ENCODE measurements at places on chromosomes 12 and 14.

DNA sequence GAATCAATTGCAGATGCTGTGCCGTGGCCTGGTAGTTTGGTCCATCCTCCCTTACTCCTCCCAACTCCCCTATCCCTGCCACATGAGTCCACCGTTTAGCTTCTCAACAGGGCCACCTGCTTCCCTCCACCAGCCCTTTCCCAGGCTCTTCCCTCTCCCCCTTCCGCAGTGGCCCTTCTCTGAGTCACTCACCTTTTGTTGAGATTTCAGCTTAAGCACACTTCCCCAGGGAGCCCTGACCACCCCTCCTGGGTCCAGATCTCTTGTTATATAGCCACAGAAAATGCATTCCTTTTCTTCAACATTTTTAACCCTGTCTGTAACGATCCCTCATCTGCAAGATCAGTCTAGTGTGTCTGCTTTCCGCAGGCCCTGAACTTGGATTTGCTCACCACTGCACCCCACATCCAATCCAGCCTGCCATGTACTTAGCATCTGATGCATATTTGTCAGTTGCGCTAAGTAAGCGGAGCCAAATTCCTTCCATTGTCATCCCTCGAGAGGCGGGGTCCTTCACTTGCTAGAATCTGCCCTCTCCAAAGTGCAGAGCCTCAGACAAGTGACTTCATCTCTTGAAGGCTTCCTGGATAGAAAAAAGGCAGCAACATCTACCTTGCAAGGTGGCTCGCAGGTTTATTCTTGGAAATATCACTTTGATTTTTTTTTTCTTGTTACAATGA, 41.1 kb downstream of the TMEM63C start:
- DNase-seq = no peak

GRCh38 chr12:120822832-120823503, 81.2 kb downstream of the SPPL3 start:
- no peak for DNase-seq

- DNase-seq = no peak
These were observed 458.7 kb downstream of the TMTC2 start for GRCh38 chr12:83145325-83145840.

DNA sequence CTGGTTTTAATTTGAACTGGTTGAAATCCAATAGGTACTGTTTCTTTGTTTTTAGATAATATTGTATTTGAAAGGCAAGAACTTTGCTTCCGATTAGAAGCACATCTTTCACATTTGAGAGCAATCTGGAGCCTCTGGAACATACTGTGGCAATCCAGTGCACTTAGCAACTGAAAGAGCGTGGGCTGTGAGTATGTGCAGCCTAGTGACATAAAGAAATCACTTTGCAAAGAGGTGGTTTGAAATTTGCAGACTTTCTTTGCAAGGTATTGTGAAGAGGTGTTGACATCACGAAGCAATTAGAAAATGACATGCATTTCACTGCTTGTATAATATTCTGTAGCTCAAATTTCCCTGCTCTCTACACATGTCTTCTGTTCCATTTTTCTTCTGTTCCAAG, 23.5 kb upstream of the CFAP54 start:
- no peak for DNase-seq

- DNase-seq = no peak
These were observed 18.3 kb upstream of the PDE3A start for GRCh38 chr12:20350026-20350425.

DNA sequence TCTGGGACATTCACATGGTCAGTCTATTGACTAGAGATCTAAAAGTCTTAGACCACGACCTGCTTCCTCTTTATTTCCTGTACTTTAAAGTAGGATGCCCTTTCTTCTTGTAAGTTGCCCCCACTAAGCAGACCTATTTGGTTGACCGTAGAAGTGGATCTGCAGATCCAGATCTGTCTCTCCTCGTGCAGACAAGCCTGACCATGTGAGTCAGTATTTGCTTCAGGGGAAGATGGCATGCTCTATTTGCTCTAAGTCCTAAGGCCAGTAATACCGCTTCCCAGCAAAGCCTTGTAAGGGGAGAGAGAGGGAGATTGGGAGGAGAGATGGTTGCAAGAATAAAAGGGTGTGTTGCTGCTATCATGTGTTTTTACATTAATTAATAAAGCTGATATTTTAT, 46.8 kb downstream of the KCNC2 start:
- no peak for DNase-seq

DNA sequence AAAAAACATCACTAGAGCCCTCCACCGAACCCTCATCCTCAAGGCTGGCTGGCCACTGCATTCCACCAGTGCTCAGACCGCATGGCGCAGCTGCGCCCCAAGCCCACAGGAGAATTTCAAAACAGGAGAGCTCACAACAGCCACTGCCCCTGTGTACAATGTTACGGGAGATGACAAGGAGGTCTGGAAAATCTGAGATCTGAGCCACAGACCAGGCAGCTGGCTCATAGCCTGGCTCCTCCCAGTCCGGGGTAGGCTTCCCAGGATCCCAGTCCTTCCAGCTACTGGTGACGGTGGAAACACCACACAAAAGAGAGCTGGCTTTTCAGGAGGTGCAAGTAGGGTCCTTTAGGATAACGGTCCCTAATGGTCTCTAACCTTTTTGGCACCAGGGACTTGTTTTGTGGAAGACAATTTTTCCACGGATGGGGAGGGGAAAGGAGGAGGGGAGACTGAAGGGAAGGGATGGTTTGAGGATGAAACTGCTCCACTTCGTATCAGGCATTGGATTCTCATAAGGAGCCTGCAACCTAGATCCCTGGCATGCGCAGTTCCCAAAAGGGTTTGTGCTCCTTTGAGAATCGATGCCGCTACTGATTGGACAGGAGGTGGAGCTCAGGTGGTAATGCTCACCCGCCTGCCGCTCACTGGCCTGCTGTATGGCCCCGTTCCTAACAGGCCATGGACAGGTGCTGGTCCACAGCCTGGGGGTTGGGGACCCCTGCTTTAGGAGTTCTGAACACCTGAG, 23.0 kb upstream of the NRDE2 start:
- DNase-seq = no peak

- DNase-seq = no peak
These were observed 456.9 kb downstream of the NRXN3 start for GRCh38 chr14:78627114-78627513.

GRCh38 chr12:52242442-52243258, 9.6 kb downstream of the KRT7 start:
- no peak for DNase-seq
